ENCODE measurements at places on chromosomes 2 and 18. TPM values are rescaled to one million over a fixed set of nuclear protein-coding genes. Genes with fewer than 3 reads are reported as not detected.
A peak's percentile ranks its signal among the peaks of the same experiment; 100 is the strongest.

The IHH gene
- total RNA-seq = 23.1 TPM

The ZEB2 gene
- total RNA-seq = 35.5 TPM

- DNase-seq = no peak
Measured at GRCh38 chr18:69067048-69067447, 269.2 kb downstream of the CCDC102B start.

DNA sequence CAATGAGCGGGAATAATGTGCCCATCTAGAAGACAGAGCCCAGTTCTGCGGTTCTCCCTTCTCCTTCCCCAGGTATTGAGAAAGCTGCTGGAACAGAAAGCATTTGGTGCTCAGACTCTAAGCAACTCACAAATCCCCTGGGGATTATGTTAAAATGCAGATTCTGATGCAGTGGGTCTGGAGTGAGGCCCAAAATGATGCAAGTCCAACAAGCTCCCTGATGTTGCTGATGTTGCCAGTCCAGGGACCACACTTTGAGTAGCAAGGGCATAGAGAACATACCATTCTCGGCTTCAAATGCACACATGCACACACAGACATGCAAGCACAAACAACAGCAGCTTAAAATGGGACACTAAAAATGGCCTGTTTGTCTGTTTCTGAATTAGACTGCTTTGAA, 274.8 kb upstream of the NCKAP5 start:
- DNase-seq = no peak

GRCh38 chr2:203659331-203660049, 46.9 kb upstream of the CD28 start:
- DNase-seq = no peak

DNA sequence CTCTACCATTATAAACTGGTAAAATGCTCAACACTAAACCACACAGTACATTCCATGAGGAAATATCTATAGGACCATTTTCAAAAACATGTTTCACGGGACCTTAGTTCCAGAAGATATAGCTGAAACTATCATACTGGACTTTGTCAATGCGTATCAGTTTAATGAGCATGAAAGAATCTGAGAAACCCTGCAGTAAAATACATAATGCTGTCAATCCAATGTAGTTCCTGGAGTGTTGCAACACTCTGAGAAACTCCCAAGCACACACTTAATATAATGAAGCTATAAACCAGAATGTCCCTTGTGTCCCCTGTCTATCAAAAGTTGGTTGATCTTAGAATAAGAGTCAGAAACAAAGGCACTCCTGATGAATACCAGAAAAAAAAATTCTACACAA, 16.2 kb downstream of the IWS1 start:
- peak; percentile 19 for DNase-seq

GRCh38 chr2:190177249-190178040, 114.9 kb upstream of the MSTN start:
- no peak for DNase-seq
